ENCODE measurements at places on chromosomes 1 and 21. TPM values are rescaled to one million over a fixed set of nuclear protein-coding genes. Genes with fewer than 3 reads are reported as not detected.

The PROK1 gene
- total RNA-seq, result not detected

The SNX7 gene
- not detected for total RNA-seq

GRCh38 chr1:228393268-228393701 lies 13.3 kb downstream of the TRIM11 start:
- no peaks in the 10 kb centered on the region for H3K27me3 ChIP-seq
- no peak overlapping the region for H3K4me3 ChIP-seq
- no peak overlapping the region for H3K27ac ChIP-seq

The HOOK1 gene
- 20.8 TPM for total RNA-seq

GRCh38 chr1:69527273-69527672 lies 40.4 kb upstream of the LRRC7 start:
- DNase-seq, result no peak
- peaks cover 2% of the 10 kb centered on the region for H3K4me1 ChIP-seq
- H3K36me3 ChIP-seq, result no peaks in the 10 kb centered on the region
- no peak overlapping the region for H3K4me3 ChIP-seq
- no peaks in the 10 kb centered on the region for H3K27me3 ChIP-seq
- no peak overlapping the region for H3K27ac ChIP-seq

DNA sequence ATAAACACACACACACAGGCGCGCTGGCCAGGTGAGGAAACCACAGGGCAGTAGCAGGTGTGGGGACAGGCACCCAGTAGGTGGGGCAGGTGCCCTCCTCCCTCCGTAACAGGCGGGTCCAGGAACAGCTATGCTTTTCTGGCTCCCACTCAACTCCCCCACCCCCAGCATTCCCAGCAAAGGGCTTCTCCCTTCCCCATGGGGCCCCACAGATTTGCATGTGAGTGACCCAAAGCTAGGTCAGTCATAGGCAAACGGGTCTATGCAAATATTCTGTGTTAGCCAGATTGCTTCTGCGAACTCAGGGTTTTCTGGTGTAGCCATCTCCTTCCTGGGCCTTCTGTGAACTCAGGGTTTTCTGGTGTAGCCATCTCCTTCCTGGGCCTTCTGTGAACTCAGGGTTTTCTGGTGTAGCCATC lies 114.2 kb downstream of the SIK1 start:
- H3K27me3 ChIP-seq, result peaks cover 7% of the 10 kb centered on the region
- H3K4me3 ChIP-seq, result no peak overlapping the region
- peaks cover 7% of the 10 kb centered on the region for H3K4me1 ChIP-seq
- no peak for DNase-seq
